ENCODE measurements at places on chromosomes 16 and 17.

DNA sequence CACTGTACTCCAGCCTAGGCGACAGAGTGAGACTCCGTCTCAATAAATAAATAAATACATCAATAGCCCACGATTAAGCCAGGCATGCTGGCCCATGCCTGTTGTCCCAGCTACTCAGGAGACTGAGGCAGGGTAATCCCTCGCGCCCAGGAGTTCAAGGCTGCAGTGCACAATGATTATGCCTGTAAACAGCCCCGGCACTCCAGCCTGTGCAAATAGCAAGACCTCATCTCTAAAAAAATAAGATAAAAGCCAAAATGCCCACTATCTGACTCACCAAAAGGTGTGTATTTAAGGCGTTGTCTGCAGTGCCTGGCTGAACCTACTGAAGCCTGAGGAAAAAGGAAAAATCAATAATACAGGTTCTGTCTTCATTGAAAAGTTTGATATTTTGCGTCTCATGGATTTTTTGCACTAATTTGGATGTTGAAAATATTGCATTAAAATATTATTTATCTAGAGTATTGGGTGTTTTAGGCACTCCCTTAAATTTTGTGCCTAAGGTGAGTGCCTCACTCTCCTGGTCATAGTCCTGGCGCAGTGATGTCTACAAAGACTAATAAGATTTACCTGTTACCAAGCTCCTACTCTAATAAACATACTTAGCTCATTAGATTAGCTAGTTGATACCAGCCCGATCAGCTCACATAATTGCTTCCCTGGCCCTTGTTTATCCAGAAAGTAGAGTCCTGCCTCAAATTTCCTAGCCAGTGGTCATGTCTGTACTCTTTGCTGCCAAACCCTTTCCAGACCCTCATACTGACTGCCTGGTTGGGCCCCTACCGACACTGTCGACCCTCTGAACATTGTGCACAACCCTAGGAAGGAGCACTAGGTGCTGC is 24.7 kb upstream of the TOB1 start:
- H3K4me3 ChIP-seq = no peak overlapping the region
- DNase-seq = no peak
- no peaks in the 10 kb centered on the region for H3K27me3 ChIP-seq
- H3K4me1 ChIP-seq = peaks cover 15% of the 10 kb centered on the region
- H3K27ac ChIP-seq = no peak overlapping the region

DNA sequence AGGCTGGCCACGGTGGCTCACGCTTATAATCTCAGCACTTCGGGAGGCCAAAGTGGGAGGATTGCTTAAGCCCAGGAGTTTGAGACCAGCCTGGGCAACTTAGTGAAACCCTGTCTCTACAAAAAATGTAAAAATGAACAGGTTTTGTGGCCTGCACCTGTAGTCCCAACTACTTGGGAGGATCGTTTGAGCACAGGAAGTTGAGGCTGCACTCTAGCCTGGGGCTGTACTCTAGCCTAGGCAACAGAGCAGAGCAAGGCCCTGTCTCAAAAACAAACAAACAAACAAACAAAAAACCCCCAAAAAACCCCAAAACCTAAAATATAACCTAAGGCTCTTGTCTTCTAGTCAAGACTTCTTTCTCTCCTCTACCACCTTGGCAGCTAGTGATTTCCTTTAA is 7.4 kb upstream of the HIGD1B start:
- no peaks in the 10 kb centered on the region for H3K36me3 ChIP-seq
- no peak for DNase-seq
- H3K27me3 ChIP-seq = no peaks in the 10 kb centered on the region
- H3K4me1 ChIP-seq = no peaks in the 10 kb centered on the region

GRCh38 chr17:72700226-72700625 is 392.3 kb downstream of the SLC39A11 start:
- DNase-seq = no peak
- no peaks in the 10 kb centered on the region for H3K36me3 ChIP-seq
- H3K4me3 ChIP-seq = no peak overlapping the region
- H3K27ac ChIP-seq = no peak overlapping the region
- no peaks in the 10 kb centered on the region for H3K4me1 ChIP-seq
- no peaks in the 10 kb centered on the region for H3K27me3 ChIP-seq

GRCh38 chr17:49595328-49595727 is 19.7 kb downstream of the NXPH3 start:
- peaks cover 55% of the 10 kb centered on the region for H3K36me3 ChIP-seq
- H3K27ac ChIP-seq = no peak overlapping the region
- H3K4me1 ChIP-seq = no peaks in the 10 kb centered on the region
- H3K4me3 ChIP-seq = no peak overlapping the region

- H3K36me3 ChIP-seq = no peaks in the 10 kb centered on the region
- DNase-seq = no peak
- no peak overlapping the region for H3K4me3 ChIP-seq
- no peak overlapping the region for H3K27ac ChIP-seq
- H3K4me1 ChIP-seq = no peaks in the 10 kb centered on the region
- no peaks in the 10 kb centered on the region for H3K27me3 ChIP-seq
Measured at GRCh38 chr16:64375391-64375980, 746.4 kb downstream of the CDH11 start.

DNA sequence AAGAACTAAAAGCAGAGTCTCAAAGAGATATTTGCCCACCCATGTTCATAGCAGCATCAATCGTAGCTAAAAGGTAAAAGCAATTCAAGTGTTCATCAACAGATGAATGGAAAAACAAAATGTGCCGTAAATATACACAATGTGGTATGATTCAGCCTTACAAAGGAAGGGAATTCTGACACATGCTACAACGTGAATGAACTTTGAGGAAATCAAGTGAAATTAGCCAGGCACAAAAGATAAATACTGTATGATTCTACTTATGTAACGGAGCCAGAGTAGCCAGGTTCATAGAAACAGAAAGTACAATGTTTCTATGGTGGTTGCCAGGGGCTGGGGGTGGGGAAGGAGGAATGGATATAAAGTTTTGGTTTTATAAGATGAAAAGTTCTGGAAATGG is 57.8 kb upstream of the IL34 start:
- no peaks in the 10 kb centered on the region for H3K36me3 ChIP-seq
- no peak for DNase-seq
- H3K27me3 ChIP-seq = no peaks in the 10 kb centered on the region
- no peaks in the 10 kb centered on the region for H3K4me1 ChIP-seq

DNA sequence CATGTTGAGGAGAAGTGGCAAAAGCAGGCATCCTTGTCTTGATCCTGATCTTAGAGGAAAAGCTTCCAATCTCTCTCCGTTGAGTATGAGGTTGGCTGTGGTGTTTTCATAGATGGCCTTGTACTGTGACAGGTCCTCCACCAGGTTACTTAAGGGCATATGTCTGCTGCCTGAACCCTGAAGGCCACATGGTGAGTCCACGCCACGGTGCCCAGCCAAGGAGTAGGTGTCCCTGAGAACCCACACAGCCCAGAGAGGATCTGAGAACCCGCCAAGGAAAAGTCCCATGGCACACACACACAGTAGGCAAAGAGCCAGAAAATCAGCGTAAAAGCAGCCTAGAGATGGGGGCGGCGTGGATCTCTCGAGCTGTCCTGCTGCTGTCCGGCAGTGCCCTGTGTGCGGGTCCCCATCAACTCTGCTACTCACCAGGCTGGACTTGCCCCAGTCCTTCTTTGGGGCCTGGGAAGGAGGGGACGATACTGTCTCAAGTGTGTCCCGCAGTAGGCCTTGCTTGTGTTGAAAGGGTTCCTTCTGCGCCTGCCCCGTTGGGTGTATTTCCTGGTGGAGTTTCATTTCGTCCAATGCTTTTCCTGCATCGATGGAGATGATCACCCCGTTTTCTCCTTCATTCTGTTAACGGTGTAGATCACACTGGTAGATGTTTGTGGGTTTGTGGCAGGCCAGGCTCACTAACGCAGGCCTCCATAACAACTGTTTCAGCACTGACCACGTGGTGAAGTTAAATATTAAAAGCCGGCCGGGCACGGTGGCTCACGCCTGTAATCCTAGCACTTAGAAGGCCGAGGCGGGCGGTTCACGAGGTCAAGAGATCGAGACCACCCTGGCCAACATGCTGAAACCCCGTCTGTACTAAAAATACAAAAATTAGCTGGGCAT is 90.8 kb upstream of the DNAH17 start:
- peaks cover 21% of the 10 kb centered on the region for H3K4me1 ChIP-seq
- no peak for DNase-seq
- no peak overlapping the region for H3K27ac ChIP-seq
- no peaks in the 10 kb centered on the region for H3K27me3 ChIP-seq
- peaks cover 22% of the 10 kb centered on the region for H3K36me3 ChIP-seq
- no peak overlapping the region for H3K4me3 ChIP-seq

GRCh38 chr16:62967611-62968010 is 931.4 kb upstream of the CDH8 start:
- no peaks in the 10 kb centered on the region for H3K4me1 ChIP-seq
- DNase-seq = no peak
- H3K4me3 ChIP-seq = no peak overlapping the region
- H3K36me3 ChIP-seq = no peaks in the 10 kb centered on the region
- H3K27ac ChIP-seq = no peak overlapping the region

- H3K27ac ChIP-seq = no peak overlapping the region
- peak; percentile 0 for DNase-seq
- no peaks in the 10 kb centered on the region for H3K4me1 ChIP-seq
- H3K4me3 ChIP-seq = no peak overlapping the region
- no peaks in the 10 kb centered on the region for H3K27me3 ChIP-seq
Measured at GRCh38 chr16:82456683-82457082, 170.1 kb upstream of the CDH13 start.

- no peaks in the 10 kb centered on the region for H3K27me3 ChIP-seq
- DNase-seq = peak; percentile 84
- peak overlapping the region; percentile 37 for H3K4me3 ChIP-seq
- peaks cover 59% of the 10 kb centered on the region for H3K36me3 ChIP-seq
- no peak overlapping the region for H3K27ac ChIP-seq
Measured at GRCh38 chr17:4980644-4981216, 6.7 kb downstream of the CAMTA2 start.
